Stimulated activated CD4-positive, alpha-beta T cell treated with anti-CD3 and anti-CD28 coated beads, Interleukin-12 subunit alpha, Interleukin-12 subunit beta, amount 100 ng/mL, for 24 hours (primary cell): ENCODE measurements at places on chromosomes 16 and 17.

DNA sequence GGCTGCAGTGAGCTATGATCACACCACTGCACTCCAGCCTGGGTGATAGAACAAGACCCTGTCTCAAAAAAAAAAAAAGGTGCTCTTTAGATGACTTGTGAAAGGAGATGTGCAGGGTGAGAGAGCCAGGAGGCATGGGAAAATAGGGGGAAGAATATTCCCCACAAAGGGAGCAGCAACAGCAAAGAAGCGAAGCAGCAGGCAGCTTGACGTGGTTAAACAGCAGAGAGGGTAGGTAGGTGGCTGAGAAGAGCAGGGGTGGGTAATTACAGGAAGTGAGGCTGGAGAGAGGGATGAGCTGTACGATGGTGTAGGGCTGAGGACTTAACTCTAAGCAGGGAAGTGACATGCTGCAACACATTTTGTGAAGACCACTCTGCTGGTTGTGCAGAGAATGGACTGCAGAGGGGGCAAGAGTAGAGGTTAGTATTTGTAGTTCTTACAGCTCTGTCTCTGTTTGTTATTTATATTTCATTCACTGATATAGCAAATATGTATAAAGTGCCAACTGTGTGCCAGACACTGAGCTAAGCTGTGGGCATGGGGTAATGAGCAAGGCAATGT, 1.6 kb downstream of the HEATR3 start:
- DNase-seq = no peak

DNA sequence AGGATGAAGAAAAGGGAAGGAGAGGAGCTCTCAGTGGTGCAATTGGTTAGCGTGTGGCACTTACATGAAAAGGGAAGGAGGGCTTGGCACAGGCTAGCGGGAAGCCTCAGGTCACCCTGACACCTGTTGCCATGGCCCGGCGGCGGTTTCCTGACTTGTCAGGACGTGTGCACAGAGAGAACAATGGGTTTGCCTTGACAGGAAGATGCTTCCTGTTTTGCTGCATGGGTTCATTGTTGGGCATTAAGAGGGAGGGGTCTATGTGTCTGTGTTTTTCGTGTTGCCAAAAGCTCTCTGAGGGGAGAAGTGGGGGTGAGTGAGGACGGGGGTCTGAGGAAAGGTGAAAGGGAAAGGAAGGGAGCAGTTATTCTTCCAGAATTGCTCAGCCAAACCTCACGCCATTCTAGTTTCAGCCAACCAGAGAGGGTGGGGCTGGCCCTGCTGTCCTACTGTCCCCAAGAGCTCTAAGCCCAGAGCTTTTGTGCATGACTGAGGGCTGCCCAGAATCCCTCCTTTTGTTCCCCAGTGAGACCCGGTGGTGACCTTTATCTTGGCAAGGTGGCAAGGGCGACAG, 17.1 kb upstream of the CCR7 start:
- no peak for DNase-seq

GRCh38 chr16:73558219-73558618, 510.3 kb upstream of the ZFHX3 start:
- no peak for DNase-seq

- DNase-seq = no peak
Observed at GRCh38 chr17:82890339-82890730, 50.5 kb upstream of the ZNF750 start.

DNA sequence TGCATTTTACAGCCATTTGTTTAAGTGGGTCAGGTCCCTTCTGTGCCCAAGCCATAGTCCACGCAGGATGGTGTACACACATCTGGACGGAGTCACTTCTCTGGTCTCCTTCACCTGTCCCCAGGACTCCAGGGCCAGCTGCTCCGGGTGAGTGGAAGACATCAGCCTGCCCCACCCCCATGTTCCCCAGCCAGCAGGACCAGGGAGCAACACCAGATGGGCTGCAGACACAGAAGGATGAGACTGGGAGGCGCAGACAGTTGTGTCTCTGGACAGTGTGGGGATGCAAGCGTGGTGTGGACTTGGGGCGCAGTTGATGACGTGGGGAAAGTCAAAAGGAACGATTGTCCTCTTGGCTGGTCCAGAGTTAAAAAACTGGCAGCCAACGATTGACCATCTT, 24.6 kb upstream of the WFDC1 start:
- no peak for DNase-seq

DNA sequence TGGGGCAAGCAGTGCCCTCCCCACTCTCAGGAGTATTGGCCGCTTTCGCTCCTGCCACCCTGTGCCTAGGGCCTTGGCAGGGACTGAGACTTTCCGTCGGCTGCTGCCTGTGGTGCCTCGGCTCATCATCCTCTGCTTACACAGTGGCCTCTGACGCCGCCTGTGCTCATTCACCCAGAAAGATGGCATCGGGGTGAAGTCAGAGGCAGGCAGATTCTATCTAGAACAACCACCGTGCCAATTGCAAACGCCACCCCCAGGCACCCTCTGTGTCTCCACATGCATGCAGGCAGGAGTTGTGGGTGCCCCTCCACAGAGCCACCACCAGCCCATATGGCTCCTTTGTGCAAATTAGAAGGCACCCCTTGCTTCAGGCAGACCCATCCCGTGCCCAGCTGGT, 154.2 kb upstream of the GSE1 start:
- DNase-seq = no peak

DNA sequence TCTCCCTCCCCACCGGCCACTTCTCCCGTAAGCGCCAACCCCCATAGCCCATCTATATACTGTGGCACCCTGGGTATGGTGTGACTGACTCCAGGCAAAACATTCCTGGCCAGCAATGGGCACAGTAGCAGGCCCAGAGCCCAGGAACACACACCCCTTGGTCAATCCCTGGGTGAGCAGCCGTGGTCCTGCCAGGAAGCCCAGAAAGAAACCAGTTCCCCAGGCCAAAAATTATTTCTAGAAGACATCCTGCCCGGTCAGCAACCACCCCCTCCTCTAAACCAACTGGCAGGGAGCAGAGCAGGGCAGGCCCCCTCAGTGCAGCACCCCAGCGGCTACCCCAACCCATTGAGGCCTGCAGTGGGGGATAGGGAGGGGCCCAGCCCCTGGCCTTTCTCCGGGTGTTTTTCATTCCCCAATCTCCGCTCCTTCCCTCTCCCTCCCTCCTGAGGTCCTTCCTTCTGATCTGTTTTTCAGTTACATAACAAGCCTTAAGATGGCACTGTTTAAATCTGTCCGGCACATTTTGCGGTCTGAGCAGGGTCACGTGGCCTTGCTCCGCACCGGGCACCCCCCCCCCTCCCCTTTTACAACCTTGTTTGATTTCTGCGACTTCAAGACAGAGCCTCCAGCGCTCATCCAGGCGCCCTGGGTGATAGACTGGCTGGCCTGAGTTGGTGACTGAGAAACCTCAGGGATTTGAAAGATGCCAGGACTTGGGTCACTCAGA, 2.0 kb downstream of the NPTX1 start:
- DNase-seq = no peak

DNA sequence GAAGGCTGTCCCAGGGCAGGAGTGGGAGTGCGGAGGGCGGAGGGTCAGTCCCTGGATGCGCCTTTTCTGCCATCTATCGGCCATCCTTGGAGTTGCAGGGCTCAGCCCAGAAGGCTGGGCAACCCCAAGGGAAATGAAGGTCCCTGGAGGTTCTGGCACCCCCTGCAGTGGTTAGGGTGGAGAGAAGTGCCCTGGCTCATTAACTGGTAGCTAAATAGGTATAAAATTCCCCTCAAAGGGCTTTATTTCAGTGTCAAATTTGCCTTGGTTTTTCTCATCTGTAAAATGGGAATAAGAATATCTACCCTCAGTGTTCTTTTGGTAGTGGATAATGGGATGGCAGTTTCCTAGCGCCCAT, 22.4 kb downstream of the C17orf75 start:
- peak; percentile 82 for DNase-seq

DNA sequence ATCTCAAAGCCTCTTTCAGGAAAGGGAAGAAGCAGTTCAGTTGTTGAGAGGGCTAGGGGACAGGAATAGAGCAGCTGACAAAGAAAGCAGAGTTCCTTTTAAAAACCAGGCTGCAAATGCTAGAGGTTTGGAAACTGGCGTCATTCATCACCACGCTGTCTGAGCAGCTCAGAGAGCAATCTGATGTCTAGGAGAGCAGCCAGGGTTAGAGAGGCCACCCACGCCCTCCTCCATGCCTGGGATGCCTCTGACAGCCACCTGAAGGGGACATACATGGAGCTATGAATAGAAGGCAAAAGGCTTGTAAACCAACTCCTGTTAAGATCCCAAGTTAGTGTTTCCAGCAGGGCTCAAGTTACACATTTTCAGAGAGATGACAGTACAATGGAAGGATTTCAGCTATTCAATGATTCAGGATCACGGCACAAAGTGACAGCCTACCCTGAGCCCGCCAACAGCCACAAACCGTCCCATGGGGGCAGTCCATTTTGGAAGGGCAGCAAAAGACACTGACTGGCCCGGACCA, 12.4 kb downstream of the RAB5C start:
- no peak for DNase-seq
